ENCODE measurements at places on chromosomes 16 and 17.

DNA sequence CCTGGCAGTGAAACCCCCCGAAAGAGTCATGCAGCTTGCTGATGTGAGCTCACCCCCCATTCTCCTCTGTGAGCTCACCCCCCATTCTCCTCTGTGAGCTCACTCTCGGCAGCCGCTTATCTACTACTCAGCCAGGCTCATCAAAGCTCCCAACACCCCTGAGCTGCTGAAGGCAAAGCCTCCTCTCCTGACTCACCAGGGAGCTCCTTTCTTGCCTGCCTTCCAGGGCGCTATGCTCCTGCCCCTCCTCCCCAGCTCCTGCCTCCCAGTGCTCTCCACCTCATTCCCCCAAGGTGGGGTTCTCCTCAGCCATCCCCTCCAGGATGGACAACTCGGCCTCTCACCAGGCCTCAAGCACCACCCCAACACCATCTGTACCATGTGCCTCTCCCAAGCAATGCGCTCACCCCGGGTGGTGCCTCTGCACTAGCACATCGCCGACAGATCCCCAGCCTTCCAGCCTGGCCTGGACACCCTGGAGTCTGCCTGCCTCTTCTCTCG lies 27.7 kb upstream of the FAAP100 start:
- no peak for DNase-seq

- DNase-seq, result no peak
Measured at GRCh38 chr16:10681310-10682308, 13.1 kb downstream of the TEKT5 start.

GRCh38 chr17:59377410-59377809 lies 46.0 kb downstream of the YPEL2 start:
- DNase-seq, result no peak

GRCh38 chr17:73318836-73319235 lies 7.0 kb upstream of the CDC42EP4 start:
- no peak for DNase-seq

DNA sequence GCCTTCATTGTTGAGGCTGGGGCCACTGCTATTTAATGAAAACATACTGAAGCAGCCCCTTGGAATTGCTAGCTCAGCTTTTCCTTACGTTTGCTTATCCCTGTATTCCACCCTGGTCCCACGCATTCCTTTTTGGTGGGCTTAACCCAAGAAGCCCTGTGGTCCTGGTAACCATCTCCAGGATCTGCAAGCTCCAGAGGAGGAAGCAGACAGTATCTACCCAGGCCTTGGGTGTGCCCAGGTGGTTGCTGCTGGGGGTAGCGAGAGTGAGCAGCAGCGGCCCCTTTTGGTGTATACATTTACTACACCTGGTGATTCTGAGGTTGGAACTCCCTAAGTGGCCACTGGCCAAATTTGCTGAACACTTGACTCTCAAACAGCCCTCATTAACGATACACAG lies 97.7 kb downstream of the CBLN1 start:
- no peak for DNase-seq

DNA sequence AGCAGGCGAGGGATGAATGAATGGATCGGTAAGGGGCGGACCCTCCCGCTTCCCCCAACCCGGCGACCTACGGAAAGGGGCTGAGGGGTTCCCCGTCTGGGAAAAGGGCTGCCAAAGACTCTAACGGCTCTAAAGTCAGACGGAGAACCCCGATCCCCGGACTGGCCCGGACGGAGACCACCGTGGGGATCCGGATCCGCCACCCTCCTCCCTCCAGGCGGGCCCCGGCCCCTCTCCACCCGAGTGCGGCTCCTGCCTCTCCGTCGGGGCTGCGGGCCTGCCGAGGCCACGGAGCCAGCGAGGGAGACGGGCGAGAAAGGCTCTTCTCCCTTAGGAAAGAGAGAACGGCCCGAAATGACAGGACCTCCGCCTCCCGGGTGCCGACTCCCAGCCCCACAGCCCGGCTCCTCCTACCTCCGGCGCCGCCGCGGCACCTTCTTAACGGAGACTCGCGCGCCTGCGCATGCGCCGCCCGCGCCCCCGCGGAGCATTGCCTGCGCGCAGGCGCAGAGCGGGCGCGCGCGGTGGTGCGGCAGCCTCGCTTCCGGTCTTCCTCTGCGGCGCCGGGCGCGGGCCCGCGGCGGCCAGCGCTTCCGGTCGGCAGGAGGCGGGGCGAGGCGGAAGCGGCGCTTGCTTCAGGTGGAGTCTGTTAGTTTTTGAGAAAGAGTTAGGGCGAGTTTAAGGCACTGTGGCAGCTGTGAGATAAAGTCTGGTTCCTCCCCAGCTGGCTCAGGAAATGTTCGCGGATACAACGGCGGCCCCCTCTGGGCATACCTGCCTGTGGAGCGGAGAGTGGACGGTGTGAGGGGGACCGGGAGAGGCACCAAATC lies at the start of gene SLX4:
Gene SLX4 (minus strand): TSS at position 461 of the 830 bp plus-strand sequence. CDS start 2,642 bp downstream, outside the sequence.
- peak; percentile 93 for DNase-seq

- DNase-seq, result no peak
Measured at GRCh38 chr17:73105431-73105830, 12.9 kb upstream of the SLC39A11 start.

DNA sequence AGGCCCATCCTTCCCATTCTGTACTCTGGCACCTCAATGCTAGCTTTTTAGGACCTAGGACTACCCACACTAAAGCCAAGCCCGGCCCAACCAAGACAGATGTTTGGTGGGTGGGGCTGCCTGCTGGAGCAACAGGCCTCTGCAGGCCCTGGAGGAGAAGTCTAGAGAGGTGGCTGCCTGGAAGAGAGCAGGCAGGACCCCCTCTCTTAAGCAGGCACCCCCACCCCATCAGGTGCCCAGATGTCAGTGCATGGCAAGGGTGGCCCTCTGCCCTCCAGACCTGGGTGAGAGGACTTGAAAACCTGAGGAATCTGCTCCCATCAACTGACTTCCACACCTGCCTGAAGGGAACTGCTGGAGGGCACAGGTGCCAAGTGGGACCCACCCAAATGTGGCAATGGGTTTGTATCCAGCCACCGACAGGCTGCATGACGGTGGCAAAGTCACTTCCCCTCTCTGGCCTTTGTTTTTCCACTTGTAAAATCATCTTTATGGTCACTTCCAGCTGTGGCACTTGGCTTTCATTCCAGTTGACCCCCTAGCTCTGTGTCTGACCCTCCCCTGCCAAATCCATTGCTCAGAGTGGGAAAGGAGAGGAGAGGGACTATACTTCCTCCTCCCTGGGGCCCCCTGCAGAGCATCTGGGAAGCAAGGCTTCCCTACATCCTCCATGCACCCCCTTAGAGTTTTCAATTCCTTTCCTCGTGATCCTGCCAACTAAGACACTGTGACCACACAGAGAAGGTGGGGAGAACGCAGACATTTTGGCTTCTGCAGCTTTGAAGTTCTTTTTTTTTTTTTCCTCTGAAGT lies 1.7 kb upstream of the STAT5A start:
- peak; percentile 29 for DNase-seq

GRCh38 chr17:16363749-16364536 lies 10.7 kb upstream of the CENPV start:
- peak; percentile 80 for DNase-seq

GRCh38 chr16:56641166-56641565 lies 2.7 kb downstream of the MT1A start:
- no peak for DNase-seq

DNA sequence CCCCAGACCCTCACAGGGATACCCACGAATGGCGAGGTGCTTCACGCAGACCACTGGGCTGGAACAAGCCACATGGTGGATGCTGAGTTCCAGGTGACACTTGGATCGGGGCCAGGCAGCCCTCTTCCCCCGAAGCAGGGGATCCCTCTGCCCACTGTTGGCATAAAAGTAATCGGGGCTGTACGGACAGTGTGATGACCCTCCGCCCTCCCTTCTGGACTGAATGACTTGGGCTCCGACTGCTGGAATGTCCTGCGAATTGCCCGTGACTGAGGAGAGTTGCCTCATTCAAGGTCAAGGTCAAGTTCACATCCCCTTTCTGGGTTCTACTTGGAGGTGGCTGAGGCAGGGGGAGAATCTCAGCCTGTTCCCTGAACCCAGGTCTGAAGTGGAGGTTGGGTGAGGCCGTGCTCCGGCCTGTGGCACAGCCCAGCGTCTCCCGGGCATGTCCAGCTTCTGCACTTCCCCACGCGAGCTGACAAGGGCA lies 28.5 kb upstream of the CREBBP start:
- DNase-seq, result no peak

- DNase-seq, result no peak
Measured at GRCh38 chr17:31660684-31661083, 198.4 kb downstream of the COPRS start.

DNA sequence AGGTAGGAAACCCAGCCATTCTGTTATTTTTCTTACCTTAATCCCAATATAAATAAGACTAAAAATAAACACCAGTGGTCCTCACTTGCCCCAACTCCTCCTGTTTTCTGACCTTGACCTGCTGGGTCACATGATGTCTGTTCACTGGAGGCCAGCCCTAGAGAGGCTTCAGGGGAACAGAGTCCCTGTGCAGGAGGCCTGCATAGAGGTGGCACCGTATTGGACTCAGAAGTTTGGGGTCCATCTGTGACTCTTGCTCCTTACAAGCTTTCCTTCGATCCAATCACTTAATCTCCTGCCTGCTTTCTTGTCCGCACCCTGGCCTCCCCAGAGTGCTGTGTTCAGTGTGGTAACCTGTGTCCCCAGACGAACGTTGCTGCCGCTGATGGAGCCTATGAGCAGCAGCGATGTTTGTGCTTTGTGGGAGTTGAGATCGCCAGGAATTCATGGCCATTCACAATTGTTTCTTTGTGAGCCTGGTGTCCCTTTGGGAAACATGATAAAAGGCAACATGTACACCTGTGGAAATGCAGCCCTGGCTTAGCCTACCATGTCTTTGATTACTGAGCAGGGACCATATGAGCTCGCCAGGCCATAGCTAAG lies 4.7 kb downstream of the IGSF6 start:
- no peak for DNase-seq

GRCh38 chr16:51540259-51540658 lies 389.2 kb upstream of the SALL1 start:
- no peak for DNase-seq

- DNase-seq, result no peak
Measured at GRCh38 chr17:73099511-73099910, 7.0 kb upstream of the SLC39A11 start.

GRCh38 chr17:61321344-61321743 lies 78.3 kb upstream of the TBX2 start:
- no peak for DNase-seq

- DNase-seq, result no peak
Measured at GRCh38 chr16:3819746-3820724, 60.5 kb downstream of the CREBBP start.

DNA sequence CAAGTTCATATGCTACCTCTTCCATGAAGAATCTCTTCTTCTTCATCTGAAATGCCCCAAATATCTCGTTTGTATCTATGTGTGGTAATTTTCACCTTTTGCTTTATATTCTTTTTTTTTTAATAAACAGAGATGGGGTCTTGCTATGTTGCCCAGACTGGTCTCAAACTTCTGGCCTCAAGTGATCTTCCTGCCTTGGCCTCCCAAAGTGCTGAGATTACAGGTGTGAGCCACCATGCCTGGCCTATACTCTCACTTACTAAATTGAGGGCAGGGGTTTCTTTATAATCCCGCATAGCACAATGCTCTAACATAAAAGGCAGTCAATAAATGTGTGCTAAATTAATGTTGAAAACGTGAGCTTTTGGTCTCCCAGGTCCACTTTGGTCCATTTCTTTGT lies 30.6 kb downstream of the RNF43 start:
- DNase-seq, result no peak

DNA sequence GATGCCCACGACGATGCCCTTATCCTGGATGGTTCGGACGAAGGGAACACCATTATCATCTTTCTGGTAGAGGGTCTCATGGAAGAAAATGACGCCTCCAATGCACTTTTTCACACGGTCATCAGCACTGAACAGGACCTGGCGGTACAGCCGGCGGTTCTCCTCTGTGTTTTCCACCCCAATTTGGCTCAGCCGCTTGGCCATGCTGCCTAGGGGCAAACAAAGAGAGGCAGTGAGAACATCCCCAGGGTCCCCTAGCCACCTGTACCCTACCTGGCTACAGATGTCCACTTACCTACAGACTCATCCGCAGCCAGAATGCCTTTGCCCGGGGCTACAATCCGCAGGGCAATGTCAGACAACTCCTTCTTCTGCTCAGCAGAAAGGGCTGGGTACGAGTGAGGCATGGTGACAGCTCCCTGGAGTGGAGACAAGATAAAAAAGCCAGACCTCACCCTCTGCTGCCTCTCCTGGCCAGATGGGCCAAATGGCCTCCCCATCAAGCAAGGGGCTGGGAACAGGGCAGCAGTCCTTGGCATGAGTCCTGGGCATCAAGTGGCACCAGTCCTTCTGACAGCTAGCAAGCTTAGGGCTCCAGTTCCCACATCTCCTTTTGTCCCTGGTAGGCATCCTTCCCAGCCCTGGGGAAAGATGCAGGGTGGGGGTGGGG lies 1.4 kb downstream of the ALDOC start:
- DNase-seq, result no peak

GRCh38 chr17:49995055-49995738 lies at the start of gene DLX3:
Gene DLX3, minus strand, starts transcription at chr17:49995224. Its CDS starts 226 bp downstream, at chr17:49994998.
- DNase-seq, result peak; percentile 44

DNA sequence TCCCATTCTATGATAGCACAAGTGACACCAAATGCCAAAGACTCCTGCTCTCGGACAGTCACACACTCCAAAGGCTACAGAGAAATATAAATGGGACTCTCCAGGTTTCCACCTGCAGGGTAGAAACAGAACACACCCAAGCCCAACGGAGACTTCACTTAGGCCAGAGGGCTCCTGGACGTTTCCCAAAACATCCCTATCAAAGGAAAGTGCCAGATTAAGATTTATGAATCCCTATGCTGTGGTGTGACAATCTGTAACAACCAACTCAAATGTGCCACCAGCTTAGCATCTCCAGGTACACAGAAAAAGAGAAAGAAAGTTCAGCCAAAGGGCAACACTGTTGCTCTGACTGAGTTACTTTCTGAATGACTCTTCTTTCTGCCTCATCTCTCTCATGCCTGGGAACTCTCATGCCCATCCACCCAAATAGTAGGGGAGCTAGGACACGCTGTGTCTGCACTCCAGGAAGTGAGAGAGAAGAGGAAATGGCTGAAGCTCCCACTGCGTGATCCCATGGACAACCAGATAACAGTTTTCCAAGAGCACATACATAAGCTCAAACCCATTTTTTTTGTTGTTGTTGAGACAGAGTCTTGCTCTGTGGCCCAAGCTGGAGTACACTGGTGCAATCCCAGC lies 49.7 kb downstream of the SMG6 start:
- peak; percentile 34 for DNase-seq

GRCh38 chr17:6641247-6641863 lies 495 bp downstream of the TXNDC17 start:
- DNase-seq, result no peak

Data from stimulated activated naive CD8-positive, alpha-beta T cell treated with anti-CD3 and anti-CD28 coated beads, Interleukin-15, Interleukin-2, amounts not matched to agents 100 U/mL and 50 U/mL, for 24 hours (primary cell).